ENCODE measurements at places on chromosomes 6 and 20. TPM values are rescaled to one million over a fixed set of nuclear protein-coding genes. Genes with fewer than 3 reads are reported as not detected.

Gene SSTR4
- total RNA-seq: not detected

Gene ROS1
- total RNA-seq: not detected

DNA sequence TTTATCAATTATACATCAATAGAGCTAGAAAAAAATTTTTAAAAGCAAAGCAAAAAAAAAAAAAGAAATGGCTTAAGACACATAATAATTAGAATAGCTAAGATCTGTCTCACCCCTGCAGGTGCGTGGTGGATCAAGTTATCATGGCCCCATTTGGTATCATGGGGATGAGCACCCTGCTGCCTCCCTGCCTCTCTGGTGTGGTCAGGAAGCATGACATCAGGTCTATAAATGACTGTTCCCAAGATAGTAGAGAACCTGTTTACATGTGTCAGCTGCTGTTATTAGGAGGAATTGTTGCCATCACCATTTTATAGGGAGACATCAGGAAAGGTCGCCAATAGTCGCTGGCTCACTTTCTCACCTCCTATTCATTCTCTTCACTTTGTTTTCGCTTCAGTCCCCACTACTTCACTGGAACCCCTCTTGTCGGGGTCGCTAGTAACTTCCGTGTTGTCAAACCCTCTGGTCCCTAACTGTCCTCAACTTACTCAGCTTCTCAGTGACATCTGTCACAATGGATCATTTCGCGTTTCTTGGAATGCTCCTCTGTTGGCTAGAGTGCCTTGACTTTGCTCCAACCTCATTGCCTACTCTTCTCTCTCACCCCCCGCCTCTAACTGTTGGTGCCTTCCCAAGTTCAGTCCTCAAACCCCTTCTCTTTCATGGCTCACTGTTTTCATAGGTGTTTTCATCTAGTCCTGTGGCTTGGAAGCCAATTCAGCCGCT is 4.7 kb downstream of the DNTTIP1 start:
- H3K4me3 ChIP-seq: no peak overlapping the region
- H3K27me3 ChIP-seq: no peaks in the 10 kb centered on the region
- no peaks in the 10 kb centered on the region for H3K4me1 ChIP-seq
- H3K36me3 ChIP-seq: peaks cover 34% of the 10 kb centered on the region
- peak overlapping the region; percentile 16 for H3K27ac ChIP-seq

DNA sequence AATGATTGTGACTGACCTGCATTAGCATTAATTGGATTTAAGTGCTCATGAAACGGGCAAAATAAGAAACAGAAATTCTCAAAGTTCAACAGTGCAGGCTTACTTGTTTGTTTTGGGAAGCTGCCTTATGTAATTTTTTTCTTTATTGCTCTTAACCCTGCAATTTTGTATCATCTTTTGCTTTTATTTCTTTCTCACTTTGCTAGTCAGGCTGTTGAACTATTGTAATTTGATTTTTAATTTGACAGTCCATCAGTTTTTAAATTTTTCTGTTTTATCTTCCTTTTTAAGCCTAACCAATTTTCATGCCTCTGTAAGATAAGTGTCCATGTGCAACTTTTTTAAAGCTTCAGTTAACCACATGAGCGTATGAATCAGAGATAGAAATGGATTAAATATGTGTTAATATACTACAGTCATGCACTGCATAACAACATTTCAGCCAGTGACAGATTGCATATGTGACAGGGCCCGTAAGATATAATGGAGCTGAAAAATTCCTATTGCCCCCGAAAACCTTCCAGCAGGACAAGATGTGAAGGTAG is 44.6 kb downstream of the PEX7 start:
- H3K4me3 ChIP-seq: no peak overlapping the region
- no peak for DNase-seq
- no peak overlapping the region for H3K27ac ChIP-seq
- H3K4me1 ChIP-seq: no peaks in the 10 kb centered on the region

GRCh38 chr6:16139556-16139955 is 10.7 kb downstream of the MYLIP start:
- H3K4me3 ChIP-seq: no peak overlapping the region
- H3K27ac ChIP-seq: no peak overlapping the region
- H3K4me1 ChIP-seq: peaks cover 47% of the 10 kb centered on the region
- no peak for DNase-seq
- H3K27me3 ChIP-seq: no peaks in the 10 kb centered on the region

DNA sequence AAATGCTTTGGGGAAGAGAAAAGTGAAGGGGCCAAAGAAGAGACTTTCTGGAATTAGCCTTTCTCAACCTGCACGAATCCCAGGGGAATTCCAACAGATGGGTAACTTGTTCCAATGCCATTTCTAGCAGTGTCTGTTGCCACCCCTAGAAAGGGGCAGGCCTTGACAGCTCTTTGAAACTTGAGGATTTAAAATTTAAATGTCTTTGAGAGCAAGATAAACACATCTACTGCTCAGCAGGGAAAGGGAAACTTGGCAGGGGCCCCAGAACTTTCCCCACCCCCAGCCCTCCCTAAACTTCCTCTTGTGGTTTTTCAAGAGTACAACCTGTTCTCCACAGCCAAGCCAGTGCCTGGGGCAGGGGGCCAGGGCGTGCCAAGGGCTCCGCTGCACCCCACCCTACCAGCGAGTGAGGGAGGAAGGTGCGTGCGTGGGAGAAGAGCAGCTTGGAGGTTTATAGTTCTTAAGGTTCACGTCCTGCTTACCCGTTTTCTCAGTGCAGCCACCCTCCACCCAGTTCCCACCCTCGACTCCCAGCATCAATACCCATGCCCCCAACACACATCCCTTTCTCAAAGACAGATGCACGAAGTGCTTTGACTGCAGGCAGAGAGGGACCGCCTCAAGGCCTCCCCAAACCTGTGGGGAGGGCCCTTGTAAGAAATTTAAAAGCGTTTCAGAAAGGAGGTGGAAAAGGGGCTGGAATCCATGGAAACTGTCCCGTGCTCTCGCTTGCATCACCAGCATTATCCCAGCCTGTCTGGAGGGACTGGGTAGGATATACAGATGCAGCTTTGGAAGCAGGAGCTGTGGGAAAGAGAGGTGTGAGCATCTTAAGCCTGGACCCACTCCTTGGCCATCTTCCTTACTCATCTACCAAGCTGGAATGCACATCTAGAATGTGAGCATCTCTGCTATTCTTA is 4.5 kb upstream of the TAF8 start:
- peak overlapping the region; percentile 79 for H3K4me3 ChIP-seq
- no peaks in the 10 kb centered on the region for H3K36me3 ChIP-seq
- H3K27ac ChIP-seq: peak overlapping the region; percentile 89
- no peaks in the 10 kb centered on the region for H3K4me1 ChIP-seq

DNA sequence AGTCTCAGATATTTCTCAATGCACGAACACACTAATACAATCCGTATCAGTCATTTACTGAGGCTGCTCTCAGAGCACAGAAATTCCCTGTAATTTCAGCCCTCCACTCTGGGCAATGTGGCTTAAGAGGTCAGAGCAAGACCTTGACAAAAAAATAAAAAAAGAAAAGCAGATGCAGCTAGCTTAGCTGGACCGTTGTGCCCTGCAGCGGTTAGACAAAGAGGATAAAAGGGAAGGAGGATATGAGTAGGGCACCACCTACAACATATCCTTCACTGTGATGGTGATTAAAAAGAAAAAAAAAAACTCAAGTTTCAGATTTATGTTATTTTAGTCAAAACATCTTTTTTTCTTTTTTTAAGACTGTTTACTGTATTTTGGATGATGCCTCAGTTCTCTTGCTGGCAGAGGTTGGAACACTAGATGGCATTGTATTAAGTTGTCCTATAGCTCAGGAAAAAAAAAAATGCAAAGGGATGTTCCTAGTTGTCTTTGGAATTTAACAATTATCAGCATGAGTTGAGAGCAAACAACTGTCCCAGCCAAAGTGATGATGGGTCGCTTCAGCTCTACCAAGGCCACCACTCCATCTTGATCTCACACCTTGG is 59.9 kb downstream of the ANKEF1 start:
- DNase-seq: no peak
- H3K27ac ChIP-seq: no peak overlapping the region
- H3K27me3 ChIP-seq: no peaks in the 10 kb centered on the region
- H3K36me3 ChIP-seq: no peaks in the 10 kb centered on the region
- no peak overlapping the region for H3K4me3 ChIP-seq
- H3K4me1 ChIP-seq: no peaks in the 10 kb centered on the region

- H3K36me3 ChIP-seq: no peaks in the 10 kb centered on the region
- no peak overlapping the region for H3K4me3 ChIP-seq
Observed at GRCh38 chr6:23659125-23659524, 466.9 kb upstream of the NRSN1 start.
